ENCODE measurements at places on chromosomes 16 and 17. TPM values are rescaled to one million over a fixed set of nuclear protein-coding genes. Genes with fewer than 3 reads are reported as not detected.

Gene ZNF205
- not detected for total RNA-seq

Gene ZG16
- total RNA-seq = not detected

Gene OTOP3
- total RNA-seq = not detected

Gene ACSM5
- not detected for total RNA-seq

Gene CCL4
- total RNA-seq = 287 TPM

Gene MLYCD
- 3.7 TPM for total RNA-seq

Gene TBC1D3B
- total RNA-seq = 9.0 TPM

Gene OTOP2
- total RNA-seq = not detected

Gene CLDN7
- total RNA-seq = 1.7 TPM

Gene GFAP
- total RNA-seq = not detected

Gene LRRC37A
- 1.8 TPM for total RNA-seq

Gene TP53TG3
- total RNA-seq = not detected

Gene GPR139
- total RNA-seq = not detected

Gene ZNF423
- total RNA-seq = not detected

Gene TP53TG3F
- total RNA-seq = not detected

Gene UBE2G1
- total RNA-seq = 40.2 TPM

Gene RNF40
- 68.1 TPM for total RNA-seq

Gene GUCY2D
- total RNA-seq = not detected

Gene TRPV2
- 47.6 TPM for total RNA-seq

Gene CHST6
- not detected for total RNA-seq

Gene YBX2
- total RNA-seq = 0.56 TPM

Gene IRX5
- total RNA-seq = 0.34 TPM

Gene RNF227
- 5.1 TPM for total RNA-seq

Gene HSD11B2
- 2.3 TPM for total RNA-seq

Gene RASD1
- total RNA-seq = 0.74 TPM

Gene ABCA3
- 2.9 TPM for total RNA-seq

Gene MT1G
- total RNA-seq = 39.0 TPM

Gene TSPOAP1
- 21.1 TPM for total RNA-seq

Gene CD7
- total RNA-seq = 292 TPM

Gene LGALS9B
- total RNA-seq = not detected

Gene G6PC1
- not detected for total RNA-seq

Gene RCVRN
- not detected for total RNA-seq

Gene ABCA9
- not detected for total RNA-seq

Gene MMP15
- 0.63 TPM for total RNA-seq

Gene CA5A
- total RNA-seq = not detected

Gene PPY
- total RNA-seq = not detected

Gene GGT6
- total RNA-seq = not detected

Gene COX6A2
- not detected for total RNA-seq
